HCEC 1CT (cell line): ENCODE measurements at places on chromosomes 5 and 9.

GRCh38 chr9:76600007-76600615, 141.1 kb downstream of the GCNT1 start:
- DNase-seq, result no peak

DNA sequence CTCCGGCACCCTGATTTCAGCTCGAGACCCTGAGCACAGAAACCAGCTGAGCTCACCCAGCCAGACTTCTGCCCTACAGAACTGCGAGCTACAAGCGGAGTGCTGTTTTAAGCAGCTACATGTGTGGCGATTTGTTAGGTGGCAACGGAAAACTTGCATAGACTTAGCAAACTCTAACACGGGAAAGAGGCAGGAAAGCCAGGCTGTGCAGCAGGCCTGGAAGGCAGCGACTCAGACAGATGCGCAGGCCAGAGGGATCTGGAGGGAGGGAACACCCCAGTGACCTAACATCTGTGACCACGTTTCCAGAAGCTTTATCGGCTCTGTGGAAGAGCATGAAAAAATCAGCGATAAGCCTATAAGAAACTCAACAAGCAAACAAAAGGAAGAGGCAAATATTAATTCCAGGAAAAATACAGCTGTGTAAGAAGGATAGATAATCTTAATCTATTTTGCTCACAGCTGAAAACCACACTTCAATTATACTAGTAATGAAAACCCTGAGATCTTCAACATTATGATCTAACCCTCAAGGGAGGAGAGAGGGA, 11.0 kb downstream of the UBAC1 start:
- DNase-seq, result no peak

DNA sequence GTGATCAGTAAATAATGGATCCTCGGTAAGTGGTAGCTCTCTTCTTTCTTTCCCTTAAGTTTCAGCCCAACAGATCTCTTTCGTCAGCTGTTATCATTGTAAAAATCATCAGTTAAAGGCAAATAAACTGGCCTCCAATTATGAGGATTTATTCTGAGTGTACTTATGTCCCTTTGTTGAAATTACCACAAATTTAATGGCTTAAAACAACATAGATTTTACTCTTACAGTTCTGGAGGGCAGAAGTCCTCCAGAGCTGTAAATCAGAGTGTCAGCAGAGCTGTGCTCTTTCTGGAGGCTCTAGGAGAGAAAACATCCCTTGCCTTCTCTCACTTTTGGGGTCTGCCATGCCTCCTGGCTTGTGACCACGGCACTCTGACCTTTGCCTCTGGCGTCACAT, 104.6 kb downstream of the INSYN2B start:
- no peak for DNase-seq

DNA sequence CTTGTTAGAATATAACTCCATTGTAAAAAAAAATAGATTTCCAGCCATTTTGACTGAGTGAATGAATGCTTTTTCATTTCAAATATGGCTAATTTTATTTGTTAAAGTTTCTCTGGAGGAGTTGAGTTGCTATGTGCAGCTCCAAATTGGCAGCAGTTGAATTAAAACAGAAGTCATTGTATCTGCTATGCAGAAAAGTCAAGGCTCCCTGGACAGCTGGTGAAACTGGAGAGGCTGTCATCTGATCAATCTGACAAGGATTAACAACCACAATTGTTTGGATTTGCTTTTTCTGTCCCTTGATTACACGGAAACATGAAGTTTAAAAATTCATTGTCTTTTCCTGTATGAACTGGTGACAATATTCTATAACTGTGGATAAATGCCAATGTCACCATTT, 713.9 kb downstream of the EFNA5 start:
- no peak for DNase-seq
